ENCODE measurements at places on chromosomes 7 and 10.

GRCh38 chr7:54632696-54633095 is 90.5 kb downstream of the VSTM2A start:
- no peak for DNase-seq

DNA sequence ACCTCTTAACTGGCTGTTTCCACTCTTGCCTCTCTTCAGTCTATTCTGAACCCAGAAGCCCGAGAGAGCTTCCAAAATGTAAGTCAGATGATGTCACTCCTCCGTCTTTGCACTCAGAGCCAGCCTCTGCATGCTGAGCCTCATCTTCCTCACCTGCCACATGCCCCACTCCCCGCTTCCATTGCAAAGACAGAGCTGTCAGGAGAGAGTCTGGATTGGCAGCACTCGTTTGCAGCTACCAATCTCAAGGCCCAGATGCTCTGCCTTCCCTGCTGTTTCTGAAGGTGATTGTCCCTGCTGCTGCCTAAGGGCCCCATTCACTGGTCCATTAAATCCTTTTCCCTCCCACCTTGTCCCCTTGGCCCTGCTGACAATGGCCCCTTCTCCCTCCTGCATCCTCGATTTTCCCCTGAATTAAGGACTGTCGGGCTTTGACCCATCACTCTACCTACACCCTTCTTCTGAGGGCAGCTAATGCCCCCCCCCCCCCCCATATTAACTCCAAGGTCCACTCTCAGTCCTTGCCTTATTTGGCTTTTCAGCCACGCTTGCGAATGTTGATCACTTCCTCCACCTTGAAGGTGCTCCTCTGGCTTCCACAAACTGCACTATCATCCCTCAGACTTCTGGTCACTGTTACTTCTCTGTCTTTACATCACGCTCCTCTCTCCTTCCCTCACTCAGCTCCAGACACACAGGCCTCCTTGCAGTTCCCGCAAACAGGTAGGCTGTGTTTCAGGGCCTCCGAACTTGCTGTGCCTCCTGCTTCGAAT is 98.5 kb downstream of the CHN2 start:
- no peak for DNase-seq

DNA sequence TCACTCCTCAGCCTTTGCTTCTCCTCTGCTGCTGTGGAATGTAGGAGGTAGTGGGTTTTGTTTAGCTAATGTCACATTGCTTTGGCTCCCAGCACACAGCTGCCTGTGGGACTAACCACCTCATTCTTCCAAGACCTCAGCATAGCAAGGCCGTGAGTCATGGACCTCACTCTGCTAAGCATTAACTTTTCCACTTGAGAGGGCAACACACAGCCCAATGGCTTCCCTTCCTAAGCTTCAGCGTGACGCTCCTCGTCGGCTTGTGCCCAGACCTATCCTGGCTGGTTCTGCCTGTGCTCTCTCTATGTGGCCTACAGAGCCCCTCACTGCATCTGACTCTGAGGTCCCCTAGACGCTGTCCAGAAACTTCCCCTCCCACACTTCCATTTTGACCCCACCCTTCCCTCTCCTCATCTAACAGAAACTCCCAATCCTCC is 23.3 kb downstream of the MYOF start:
- DNase-seq: peak; percentile 100

DNA sequence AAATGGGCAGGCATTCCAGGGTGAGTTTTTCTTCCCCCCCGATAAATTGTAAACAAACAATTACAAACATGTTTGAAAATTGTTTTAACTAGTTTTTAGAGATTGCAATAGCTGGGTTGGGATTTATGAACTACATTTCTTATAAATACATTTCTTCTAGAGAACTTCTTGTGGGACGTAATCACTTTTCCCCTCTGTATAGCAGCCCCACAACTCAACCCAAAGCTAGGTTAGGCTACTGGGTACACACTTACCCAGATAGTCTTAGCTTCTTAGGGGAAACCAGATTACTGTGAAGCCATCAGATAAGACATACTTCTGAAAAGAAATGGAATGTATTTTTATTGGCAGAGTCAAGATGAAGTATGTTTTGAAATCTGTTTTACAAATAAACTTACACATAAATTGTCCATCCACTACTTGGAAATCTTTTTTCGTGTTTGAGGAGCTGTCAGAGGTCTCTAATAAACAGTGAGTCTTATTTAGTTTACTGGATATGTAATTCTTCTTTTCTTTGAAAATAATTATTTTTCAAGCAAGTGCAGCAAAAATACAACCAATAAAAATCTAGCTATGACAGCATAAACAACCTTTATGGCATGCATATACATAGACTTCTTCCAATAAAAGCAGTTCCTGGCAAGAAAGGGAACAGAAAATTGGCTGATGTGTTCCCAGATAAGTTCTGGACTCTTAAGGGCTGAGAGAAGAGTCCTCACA is 8.0 kb upstream of the GLRX3 start:
- DNase-seq: no peak

DNA sequence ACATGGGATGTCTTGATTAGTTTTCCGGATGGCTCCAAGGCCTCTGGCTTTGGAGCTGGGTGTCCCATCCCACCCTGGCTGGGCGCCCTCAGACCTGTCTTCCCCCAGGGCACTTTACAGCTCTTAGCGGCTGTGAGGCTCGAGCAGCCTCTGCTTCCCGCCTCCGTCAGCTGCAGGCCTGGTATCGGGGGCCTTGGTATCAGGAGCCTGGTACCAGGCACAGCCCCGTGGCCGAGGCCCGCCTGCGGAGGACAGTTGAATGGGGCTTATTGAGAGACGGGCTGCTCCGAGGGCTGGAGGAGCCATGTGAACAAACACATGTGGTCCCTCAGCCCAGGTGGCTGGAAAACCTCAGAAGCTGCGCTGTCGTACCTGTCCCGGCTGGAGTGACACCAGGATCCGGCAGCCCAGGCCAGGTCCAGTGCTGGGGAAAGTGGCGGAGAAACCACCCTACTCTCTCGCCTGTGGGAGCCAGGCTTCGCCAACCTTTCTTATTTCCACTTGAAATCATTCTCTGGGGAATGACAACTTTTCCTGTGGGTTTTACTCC is 23.9 kb upstream of the AP5Z1 start:
- DNase-seq: no peak

GRCh38 chr7:51317582-51317910 is 937 bp upstream of the COBL start:
- DNase-seq: no peak

DNA sequence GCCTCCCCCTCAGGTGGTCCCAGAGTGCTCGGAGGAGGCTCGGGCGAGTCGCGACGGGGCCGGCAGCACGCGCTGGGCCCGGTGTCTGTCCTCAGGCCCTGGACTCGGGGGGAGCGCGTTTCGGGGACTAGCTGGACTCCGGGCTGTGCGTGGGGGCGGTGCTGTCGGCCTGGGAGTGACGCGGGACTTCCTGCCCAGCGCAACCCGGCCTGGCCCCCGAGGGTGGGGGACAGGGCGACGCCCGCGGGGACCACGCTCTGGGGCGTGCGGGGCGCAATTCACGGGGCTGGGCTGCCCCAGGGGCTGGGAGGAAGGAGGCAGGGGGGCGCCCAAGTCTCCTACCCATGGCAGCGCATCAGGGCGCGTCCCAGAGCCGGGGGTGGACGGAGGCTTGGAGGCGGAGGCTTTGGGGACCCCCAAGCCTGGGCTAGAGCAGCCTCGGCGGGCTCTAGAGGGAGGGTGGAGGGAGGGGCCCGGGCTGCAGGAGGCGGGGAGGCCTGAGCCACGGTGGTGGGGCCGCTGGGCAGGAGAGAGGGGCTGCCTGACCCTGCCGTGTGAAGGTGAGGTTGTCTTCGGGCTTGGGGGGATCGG is 2.3 kb upstream of the VENTX start:
- DNase-seq: no peak

GRCh38 chr10:22329150-22329549 is 8.3 kb downstream of the BMI1 start:
- DNase-seq: no peak

DNA sequence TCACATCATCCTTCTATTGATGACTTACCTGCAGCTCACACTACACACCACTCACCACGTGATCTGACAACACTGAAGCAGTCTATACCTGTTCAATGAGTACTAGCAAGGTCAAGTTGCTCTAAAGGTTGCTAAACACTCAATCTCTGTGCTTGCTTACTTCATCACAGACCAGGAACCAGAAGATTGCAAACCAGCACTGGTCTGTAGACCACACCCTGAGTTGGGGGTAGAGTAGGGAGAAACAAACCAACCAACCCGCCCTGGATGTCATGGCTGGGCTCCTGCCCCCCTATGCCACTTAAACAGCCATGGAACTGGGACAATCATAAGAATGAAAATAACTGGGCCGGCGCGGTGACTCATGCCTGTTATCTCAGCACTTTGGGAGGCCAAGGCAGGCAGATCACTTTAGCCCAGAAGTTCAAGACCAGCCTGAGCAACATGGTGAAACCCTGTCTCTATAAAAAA is 19.6 kb downstream of the DLG5 start:
- DNase-seq: no peak

GRCh38 chr7:103714376-103714927 is 268.4 kb upstream of the SLC26A5 start:
- no peak for DNase-seq

DNA sequence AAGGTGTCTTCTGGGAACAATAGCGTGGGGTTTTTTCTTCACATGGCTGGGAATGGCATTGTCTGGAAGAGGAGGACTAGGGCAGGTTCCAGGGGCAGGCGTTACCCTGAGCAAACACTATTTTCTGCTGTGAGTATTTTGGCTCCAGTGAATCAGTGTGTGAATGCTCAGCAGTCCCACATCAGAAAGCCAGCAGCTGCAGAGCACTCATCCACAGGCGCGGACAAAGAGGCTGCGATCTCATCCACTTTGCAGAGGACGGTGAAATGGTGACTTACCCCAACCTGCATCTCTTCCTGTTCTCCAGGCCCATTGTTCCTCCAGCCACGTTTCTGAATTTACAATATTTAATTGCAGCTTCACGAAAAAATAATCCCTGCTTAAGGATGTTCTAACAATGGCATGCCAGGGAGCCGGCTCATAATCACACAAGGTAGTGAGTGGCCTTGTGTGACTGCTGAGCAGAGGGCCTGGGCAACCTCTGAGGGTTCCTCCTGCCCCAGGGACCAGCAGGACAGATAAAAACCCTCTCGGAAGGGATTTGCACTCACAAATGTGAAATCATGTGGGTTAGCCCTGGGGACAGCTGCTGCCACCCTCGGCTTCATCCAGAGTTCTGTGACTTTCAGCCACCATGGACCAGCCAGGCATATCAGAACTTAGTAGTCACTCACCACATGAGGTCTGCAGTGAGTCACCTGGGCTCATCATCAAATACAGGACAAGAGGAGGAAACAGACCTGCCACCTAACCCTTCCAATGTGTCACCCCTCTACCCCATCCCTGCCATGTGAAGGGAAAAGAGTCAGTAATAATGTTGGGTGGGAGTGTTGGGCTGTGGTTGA is 65.0 kb upstream of the EN2 start:
- peak; percentile 34 for DNase-seq

- DNase-seq: no peak
These were observed 98.6 kb upstream of the BTBD16 start for GRCh38 chr10:122172361-122173008.

DNA sequence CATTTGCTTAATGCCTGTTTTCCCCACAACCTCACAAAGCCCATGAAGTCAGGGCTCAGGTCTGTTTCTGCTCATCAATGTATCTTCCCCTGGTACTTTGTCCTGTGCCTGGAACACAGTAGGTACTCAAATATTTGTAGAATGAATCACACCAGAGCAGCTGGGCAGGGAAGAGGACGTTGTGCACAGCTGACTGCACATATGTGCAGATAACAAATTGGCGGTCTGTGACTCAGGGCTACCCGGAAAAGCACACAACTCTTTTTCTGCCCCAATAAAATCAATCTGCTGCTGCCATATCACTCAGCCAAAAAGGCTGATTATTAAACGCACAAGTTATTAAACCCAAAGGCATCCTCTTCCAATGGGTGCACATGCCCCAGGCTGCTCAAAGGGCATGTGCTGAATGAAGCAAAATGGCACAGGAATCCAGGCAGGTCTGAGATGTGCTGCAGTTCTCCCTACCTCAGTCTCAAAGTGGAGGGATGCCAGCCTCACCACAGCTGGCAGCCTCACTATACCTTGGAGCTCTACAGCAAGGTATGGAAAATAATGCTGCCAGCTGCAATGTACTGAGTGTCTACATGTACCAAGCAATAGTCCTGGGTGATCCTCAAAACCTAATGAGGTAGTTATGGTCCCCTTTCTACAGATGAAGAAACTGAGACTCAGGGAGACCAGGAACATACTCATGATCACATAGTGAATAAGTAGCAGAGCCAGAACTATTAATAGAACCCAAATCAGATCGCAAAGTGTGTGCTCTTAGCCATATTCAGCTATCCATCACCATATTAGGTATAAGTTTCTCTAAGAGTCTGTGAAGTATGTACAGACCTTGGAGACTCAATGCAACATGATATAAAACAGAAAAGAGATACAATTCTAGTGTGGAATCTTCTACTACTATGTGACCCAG is 43.4 kb downstream of the SORBS1 start:
- DNase-seq: peak; percentile 83

GRCh38 chr7:92781117-92781720 is 55.2 kb downstream of the CDK6 start:
- peak; percentile 76 for DNase-seq

DNA sequence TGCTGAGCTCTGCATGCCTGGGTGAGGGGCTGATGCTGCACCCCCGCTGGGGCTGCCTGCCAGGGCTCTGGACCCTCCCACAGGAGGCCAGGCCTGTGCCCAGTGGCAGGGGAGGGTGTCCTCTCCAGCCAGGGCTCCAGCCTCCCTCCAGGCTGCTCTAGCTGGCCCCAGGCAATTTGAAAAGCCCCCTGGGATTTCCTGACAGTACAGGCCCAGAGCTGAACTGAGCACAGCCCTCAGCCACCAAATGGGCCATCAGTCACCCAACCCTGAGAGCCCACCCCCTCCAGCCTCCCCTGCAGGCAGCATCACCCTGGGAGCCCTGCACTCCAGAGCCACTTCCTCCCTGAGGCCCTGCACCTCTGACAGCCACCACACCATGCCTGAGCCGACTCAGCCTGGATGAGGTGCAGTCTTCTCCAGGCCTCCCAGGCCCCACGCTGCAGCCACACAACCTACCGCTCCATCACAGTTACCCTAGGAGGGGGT is 101.8 kb upstream of the RET start:
- DNase-seq: no peak

DNA sequence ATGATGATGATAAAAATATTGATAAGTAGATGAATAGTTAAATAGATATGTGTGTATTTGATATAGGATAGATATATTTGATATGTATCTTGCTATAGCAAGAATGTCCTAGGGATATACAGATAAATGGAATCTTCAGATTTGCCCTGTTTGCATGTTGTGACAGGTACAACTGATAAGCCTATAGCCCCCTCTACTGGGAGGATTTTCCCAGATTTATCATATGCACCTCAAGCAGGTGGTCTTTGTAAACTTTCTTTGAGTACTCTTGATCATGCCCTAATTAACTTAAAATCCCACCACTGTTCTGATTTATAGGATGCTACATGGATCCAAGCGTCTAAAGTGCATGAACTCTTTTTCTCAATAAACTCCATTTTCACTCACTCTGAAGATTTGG is 1050.7 kb downstream of the SORCS3 start:
- no peak for DNase-seq

- DNase-seq: no peak
These were observed 2.8 kb downstream of the PANK1 start for GRCh38 chr10:89642193-89642592.

GRCh38 chr10:48807791-48808470 is 123.3 kb downstream of the WDFY4 start:
- DNase-seq: no peak

GRCh38 chr10:132181691-132182425 is 4.9 kb upstream of the DPYSL4 start:
- DNase-seq: no peak

GRCh38 chr10:115706488-115707076 is 566.4 kb downstream of the GFRA1 start:
- DNase-seq: peak; percentile 37

GRCh38 chr7:130996833-130997231 is 262.8 kb upstream of the KLF14 start:
- peak; percentile 54 for DNase-seq
